ENCODE measurements at places on chromosomes 5 and 9. TPM values are rescaled to one million over a fixed set of nuclear protein-coding genes. Genes with fewer than 3 reads are reported as not detected.

The CHMP5 gene
- total RNA-seq: 61.8 TPM

The PCDHGB7 gene
- 0.54 TPM for total RNA-seq

DNA sequence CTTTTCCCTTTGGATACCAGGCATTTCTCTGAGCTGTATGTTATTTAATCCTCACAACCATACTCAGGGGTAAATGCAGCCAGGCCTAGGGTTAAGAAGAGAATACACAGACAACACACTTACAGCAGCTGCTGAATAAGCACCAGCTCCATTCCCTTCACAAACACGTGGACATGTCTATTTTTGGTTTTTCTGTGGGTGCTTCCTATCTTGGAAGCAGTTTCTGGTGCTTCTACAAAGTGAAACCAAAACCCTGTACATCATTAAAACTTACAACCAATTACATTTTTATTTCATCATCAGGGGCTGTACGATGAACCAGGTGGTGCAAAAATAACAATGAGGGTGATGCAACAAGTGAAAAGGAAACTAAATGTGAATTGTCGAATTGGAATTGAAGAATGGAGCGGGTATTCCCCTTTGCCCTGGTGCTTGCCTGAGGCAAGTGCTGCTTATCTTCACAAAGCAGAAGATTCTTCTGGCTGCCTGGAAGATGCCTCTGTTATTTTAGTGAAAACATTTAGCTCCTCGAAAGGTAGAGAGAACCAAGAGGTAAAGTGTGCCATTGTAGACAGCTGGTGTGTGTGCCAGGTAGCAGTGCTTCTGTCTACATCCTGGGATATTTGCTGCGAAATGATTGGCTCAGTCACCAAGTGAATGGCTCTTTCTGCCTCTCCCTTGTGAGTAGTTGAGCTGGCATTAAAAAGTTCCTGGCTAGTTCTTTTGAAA is 18.6 kb upstream of the IFNB1 start:
- no peak for DNase-seq

The NHP2 gene
- total RNA-seq: 260 TPM

The LEAP2 gene
- 1.2 TPM for total RNA-seq

GRCh38 chr9:130882696-130883225 is 13.9 kb downstream of the QRFP start:
- DNase-seq: no peak

GRCh38 chr9:110356639-110357395 is 19.2 kb upstream of the TXNDC8 start:
- DNase-seq: no peak

DNA sequence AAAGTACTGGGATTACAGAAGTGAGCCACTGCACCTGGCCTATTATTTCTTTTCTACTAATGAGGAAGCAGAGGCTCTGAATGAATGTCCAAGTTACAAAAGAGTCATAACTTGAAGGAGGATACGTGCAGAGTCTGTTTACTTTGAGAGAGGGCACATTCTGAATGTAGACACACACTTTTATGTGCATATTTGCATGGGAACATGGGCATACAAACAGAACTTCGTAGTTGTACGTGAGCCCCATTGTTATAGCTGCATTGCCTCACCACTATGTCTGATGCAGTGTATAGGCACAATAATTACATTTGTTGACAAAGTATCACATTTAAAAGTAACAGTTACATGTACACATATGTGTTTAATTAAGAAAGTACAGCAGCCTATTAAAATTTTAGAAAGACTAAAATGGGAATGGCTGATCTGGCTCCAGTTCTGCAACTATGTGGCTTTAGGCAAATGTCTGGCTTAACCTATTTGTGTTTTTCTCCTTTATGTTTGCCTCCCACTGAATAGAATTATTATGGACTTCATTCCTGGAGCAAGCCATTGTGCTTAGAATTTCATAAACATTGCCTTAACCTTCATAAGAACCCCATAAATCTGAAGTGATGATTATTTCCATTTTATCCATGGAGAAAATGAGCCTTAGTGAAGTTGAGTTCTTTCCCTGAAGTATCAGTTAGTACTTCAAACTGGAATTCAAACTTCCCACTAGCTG is 3.0 kb upstream of the DPYSL3 start:
- no peak for DNase-seq

GRCh38 chr9:118928722-118929121 is 440.5 kb downstream of the BRINP1 start:
- no peak for DNase-seq

The SPATA6L gene
- total RNA-seq: 0.57 TPM

The SPATA31A3 gene
- not detected for total RNA-seq

DNA sequence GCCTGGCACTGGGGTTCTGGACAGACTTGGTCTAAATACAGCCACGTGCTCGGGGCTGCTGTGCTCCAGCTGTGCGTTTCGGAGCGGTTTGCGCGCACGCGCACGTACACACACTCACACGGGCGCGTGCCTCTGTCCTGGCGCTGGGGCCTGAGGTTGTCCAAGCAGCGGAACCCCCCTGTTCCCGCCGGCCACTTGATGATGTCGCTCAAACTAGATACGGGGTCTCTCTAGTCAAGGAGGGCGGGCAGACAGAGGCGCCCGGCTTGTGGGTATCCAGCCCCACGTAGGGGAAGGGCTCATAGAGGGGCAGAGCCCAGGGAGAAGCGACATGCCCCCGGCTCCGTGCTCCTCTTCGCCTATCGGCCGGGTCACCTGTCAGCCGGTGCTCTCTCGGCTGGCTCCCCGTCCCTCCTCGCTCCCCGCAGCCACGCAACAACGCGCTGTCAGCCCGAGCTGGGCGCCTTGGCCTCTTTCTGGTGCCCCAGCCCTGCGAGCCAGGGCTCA is 8.9 kb downstream of the NR2F1-AS1 start:
- no peak for DNase-seq

The TMOD1 gene
- total RNA-seq: 4.4 TPM

- no peak for DNase-seq
Measured at GRCh38 chr5:90554358-90555006, 4.1 kb upstream of the ADGRV1 start.

DNA sequence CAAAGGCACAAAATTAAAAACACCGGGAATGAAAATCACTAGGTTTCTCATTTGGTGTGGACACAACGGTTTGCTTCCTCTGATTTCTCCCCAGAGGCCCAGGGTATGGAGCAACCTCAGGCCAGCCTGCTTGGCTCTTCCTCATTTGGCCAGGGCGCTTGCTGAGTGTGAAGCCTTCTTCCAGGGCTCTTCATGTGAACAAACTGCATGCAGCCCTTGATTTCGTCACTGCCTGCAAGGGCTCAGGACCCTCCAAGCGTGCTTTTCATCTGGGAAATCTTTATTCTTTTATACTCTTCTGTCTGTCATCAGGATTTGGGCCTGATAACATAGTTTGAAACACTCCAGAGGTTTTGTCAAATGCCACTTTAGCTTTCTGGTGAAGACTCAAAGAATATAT is 122.6 kb upstream of the KLF4 start:
- no peak for DNase-seq

GRCh38 chr5:57979671-57980070 is 480.2 kb downstream of the PLK2 start:
- DNase-seq: no peak

DNA sequence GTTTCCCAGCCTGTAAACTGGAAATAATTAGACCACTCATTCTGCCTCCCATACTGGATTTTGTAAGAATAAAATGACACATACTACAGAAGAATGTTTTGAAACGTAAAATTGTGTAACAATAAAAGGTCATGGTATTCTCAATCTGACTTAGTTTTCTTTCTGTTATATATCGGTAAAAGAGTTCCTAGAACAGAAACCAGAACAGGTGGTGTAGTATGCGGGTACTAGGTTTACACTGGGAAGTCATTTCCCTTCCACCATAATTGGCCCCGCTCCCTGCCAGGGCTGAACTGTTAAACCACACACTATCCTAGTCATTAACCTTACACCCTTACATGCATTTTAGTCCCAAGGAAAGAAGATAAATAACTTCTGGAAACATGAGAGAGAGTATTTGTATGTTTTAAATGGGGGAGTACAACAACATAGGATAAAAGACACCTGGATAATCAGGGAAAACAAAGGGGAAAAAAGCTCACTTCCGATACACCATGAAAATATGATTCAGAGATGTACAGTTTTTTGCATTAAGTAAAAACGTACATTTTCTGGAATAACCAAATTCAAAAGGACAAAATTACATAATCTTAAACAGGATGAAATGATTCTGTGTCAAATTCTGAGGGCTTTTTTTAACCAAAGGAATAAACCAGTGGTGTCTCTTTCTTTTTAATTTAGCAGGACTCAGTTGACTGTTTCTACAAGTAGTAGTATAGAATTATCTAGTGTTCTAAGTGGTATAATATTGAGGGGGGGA is 199.7 kb downstream of the GLIS3 start:
- DNase-seq: no peak

DNA sequence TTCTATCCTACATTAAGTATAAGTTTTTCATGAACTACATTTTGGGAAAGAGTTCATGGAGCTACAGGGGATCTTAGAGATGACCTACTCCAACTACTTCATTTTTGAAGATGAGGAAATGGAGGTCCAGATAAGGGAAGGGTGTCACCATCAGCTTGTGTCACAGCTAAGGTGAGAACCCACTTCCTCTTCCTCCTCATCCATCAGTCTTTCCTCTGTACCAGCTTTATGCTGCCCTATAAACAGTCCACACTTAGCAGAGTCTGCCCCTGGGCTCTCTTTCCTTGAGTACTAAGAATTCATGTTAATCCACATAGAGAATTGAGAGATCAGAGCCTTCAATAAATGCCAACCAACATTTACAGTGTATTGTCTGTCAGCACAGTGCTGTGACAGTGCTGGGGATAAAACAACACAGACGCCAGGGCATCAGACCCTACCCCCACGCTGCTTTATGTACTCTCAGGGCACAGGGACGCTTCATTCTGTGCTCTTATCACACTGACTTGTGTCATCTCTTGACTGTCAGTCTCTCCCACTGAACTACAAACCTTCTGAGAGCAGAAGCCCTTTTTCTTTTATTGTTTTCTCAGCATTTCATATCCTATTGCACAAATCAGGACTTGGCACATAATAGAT is 22.1 kb downstream of the ADRB2 start:
- no peak for DNase-seq

- no peak for DNase-seq
Measured at GRCh38 chr9:121107881-121108280, 33.1 kb downstream of the CNTRL start.

The OGN gene
- total RNA-seq: 0.15 TPM

DNA sequence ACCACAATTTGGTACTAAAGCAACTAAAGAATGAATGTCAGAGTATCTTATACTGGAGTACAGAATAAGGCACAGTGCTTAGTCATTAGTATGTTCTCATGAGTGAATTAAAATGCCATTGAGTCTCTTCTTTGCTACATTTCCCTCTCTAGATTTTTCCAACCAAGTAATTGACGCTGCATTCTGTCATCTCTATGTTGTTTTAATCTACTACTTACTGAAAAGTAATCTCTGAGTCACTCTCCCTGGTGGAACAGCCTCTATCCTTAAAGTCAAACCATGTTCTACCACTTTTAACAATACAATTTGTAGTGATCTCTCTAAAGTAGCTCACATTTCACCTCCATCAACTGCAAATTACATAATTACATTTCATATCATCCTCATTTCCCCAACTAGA is 495.1 kb downstream of the CDH18 start:
- DNase-seq: no peak

DNA sequence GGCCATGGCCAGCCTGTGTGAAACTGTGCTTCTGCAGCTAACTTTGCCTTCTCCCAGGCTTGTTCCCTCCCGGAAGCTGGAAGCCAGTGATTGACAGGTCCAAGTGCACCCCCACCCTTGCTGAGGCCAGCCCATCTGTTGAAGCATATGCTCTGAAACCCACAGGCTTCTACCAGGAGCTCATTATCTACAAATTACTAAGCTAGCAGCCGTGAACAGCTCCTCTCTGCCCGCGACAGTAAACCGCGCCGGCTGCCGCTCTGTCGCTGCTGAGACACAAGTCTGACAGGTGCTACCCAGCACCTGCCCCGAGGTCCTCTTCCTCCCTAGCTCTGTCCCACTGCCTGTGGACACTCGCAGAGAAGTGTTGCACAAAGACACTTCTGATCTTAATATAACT is 490.9 kb downstream of the GADD45G start:
- DNase-seq: no peak

- DNase-seq: no peak
Measured at GRCh38 chr5:65914641-65915196, 11.7 kb upstream of the ERBIN start.

DNA sequence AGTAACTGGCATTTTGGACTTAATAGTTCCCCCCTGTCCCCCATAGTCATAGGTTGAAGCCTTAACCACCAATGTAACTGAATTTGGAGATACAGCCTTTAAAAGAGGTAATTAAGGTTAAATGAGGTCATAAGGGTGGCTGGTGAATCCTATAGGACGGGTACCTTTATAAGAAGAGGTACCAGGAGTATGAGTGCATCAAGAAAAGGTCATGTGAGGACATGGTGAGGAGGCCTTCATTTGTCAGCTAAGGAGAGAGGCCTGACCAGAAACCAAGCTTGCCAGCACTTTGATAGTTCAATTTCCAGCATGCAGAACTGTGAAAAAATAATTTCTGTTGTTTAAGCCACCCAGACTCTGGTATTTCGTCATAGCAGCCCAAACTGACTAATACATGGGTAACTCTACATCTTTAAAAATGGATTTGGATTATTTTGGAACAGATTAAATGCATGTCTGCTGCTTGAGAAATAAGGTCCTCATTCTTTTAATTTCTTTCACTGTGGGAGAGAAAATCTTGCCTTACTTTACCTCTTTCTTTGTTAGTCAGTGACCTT is 9.7 kb downstream of the RASA1 start:
- no peak for DNase-seq

- DNase-seq: no peak
Measured at GRCh38 chr5:139473105-139473504, 2.3 kb downstream of the SMIM33 start.

DNA sequence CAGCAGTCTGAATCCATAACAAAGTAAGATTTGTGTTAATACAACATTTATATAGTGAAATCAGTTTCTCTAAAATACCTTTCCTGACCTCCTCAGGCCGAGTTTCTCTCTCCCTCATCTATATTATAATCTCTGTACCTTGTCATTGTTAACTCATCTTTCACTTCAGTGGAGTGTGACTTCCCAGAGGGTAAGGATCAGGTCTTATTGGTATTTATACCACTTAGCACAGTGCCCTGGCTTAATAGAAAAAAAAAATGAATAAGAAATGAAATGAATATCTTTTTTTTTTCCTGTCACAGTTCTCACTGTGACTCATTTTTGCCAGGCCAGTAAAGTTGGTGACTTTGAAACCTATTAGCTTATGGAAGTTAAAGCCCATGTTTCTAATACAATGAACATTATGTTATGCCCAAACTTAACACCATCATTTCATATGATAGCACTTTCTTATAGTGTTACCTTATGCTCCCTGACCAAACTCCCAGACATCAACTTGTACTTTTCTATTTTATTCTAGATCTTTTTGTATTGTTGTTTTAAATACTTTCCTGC is 90.1 kb downstream of the NR3C1 start:
- no peak for DNase-seq

DNA sequence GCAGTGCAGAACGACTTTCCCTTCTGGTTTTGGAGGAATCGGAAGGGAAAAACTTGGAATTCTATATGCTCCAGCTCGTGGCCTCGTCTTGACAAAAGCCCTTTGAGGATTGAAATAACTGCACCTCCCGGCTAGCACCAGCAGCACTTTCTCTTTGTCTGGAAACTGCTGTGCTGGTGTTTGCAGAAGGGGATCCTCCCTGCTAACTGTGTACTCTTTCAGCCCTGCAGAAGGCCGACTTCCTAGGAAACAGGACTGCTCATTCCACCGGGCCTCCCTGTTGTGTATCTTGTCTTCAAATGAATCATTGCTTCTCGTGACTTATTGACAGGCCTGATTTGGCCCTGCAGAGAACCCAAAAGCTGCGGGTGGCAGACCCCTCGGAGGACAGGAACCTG is 23.6 kb downstream of the STC2 start:
- no peak for DNase-seq
